Epithelial cell of prostate (primary cell): ENCODE measurements at places on chromosomes 6 and 20.
A peak's percentile ranks its signal among the peaks of the same experiment; 100 is the strongest.

GRCh38 chr6:36758516-36759147 is 61.0 kb downstream of the RAB44 start:
- no peak for DNase-seq

DNA sequence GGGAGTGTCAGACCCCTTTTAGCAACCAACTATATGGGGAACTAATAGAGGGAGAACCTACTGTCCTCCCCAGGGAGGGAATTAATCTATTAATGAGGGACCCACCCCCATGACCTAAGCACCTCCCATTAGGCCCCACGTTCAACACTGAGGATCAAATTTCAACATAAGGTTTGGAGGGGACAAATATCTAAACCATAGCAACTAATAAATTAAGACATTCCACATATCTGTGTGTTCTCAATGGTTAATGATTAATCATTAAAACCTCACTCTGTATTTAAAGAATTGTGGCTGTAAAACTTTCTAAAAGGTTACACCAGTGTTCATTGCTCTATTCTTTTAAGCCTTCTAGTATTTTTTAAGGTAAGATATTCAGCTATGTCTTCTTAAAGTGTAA is 500.4 kb upstream of the SULF2 start:
- no peak for DNase-seq

GRCh38 chr6:165881806-165882205 is 218.8 kb upstream of the PDE10A start:
- no peak for DNase-seq

- DNase-seq, result no peak
These were observed 48.0 kb downstream of the ADTRP start for GRCh38 chr6:11730641-11731040.

DNA sequence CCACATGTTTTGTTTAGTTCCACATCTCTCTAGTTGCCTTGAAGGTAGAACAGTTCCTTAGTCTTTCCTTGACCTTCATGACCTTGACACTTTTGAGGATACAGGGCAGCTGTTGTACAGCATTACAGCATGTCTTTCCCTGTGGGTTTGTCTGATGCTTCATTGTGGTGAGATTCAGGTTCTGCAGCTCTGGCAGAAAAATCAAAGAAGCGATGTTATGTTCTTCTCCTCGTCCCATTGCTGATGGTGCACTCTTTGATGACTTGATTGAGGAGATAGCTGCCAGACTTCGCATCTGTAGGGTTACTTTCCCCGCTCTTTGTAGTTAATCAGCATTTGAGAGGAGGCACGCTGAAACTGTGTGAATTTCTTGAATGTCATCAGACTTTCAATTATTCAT is 12.0 kb downstream of the CEBPB start:
- no peak for DNase-seq

- no peak for DNase-seq
These were observed 59.1 kb upstream of the SUPT3H start for GRCh38 chr6:45436544-45437438.

DNA sequence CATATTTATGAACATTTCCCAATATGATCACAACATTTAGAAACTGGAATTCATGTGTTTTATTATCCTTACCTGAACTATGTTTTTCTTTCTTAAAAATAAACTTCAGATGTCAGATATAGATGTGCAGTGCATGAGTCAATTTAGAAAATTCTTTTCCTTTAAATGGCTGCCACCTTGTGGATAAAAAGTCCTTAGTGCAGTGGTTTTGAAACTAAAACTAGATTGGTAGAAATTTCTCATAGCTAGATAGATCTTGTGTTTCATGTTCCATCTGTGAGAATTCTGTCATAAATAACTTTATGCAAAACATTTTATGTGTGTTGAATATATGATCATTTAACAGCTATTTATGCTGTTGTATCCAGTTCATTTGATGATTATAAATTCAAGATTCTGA is 134.9 kb downstream of the KLHL32 start:
- DNase-seq, result no peak

DNA sequence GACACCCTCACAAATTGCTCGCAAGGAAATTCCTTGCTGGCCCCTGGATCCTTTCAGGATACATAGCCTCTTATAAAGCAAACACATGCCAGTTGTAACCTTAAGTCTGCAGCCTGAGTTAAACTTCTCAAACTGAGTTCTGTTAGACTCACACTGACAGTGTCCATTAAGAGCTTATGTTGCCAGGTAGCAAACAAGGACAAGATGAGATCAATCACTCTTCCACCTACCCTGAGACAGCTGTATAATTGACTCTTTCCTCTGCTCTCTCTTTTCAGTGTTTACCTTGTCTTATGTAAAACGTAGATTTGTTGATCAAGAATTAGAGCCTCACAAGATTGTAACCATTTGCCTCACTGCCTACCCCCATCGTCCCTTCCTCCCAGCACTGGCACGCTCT is 359.8 kb downstream of the EPM2A start:
- no peak for DNase-seq

DNA sequence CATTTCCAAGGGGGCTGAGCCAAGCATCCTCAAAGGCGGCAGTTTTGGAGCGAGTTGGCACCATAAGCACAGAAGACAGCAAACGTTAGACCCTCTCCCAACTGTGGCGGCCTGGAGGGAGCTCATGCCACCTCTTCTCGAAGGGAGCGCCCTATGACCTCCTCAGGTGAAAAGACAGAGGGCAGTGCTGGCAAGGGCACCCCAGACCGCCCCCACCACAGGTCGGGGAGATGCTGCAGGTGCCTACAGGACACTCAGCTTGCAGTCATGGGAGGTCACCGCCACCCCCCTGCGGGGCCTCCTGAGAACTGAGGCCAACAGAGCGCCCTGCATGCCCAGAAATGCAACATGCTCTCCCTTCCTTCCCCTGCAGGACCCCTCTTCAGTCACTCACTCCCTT is 45.1 kb upstream of the BHLHE23 start:
- DNase-seq, result no peak

- peak; percentile 62 for DNase-seq
These were observed at the start of gene FOXO3 for GRCh38 chr6:108560463-108561308. Gene FOXO3, plus strand, starts transcription at chr6:108560917. Its CDS starts 292 bp downstream, at chr6:108561209.

DNA sequence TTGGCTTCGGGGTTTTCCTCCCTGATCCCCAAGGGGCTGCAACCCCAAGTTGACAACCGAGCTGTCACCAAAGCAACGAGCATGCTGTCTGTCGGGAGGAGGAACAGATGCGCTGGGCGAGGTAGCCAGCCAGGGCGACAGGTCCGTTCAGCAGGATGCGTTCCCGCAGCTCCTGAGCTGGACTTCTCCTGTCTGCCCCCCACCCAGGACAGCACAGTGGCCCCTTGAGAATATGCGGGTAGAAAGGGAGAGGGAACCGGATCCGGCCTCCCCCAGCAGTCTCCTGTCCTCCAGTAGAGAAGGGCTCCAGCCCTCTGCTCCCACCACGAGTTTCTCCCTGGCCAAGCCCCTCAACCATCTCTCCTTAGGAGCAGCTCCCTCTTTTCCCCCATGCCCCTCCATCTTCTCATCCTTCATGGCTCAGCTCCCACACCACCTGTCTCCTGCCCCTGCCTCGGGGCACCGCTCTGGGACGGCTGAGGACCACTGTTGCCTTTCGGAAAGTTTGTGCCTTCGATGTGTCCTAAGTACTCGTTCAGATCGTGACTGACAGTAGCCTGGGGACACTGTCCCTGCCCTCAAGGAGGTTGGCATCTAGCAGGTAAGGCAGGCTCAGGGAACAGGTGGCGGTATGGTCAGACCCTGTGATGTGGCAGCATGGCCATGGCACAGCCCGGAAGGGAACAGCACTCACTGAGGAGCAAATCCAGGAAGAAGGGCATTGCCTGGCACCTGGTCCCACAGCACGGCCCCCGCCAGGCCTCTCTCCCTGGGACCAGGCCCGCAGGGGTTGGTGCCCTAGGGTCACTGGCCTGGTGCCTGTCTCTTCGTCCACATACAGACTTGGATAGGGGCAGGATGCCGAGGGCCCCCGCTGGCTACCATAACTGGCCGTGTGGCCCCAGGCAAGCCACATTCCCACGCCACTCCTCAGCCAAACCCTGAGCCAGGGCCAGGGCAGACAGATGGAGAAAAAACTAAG is 96.3 kb downstream of the ASXL1 start:
- DNase-seq, result no peak

GRCh38 chr6:36917541-36918193 is 31.9 kb downstream of the C6orf89 start:
- no peak for DNase-seq

- DNase-seq, result no peak
These were observed 206.1 kb upstream of the PRDM1 start for GRCh38 chr6:105880030-105880492.

DNA sequence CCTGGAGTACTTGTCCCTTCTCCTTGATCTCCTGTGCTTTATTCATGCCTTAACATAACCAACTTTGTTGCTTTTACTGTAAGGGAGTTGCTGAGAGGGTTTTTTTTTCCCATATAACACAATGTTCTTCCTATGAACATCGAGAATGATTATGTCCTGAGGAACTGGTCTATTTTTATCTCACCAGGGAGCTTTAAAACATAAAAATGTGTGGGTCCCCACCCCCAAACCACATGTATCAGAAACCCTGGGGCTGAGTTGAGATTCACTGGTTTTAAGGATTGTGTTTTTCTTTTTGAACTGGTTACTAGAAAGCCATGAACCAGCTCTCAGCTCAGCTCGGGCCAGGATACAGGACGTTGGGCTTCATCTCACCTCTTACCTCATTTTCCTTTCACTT is 118.5 kb upstream of the JAG1 start:
- no peak for DNase-seq

DNA sequence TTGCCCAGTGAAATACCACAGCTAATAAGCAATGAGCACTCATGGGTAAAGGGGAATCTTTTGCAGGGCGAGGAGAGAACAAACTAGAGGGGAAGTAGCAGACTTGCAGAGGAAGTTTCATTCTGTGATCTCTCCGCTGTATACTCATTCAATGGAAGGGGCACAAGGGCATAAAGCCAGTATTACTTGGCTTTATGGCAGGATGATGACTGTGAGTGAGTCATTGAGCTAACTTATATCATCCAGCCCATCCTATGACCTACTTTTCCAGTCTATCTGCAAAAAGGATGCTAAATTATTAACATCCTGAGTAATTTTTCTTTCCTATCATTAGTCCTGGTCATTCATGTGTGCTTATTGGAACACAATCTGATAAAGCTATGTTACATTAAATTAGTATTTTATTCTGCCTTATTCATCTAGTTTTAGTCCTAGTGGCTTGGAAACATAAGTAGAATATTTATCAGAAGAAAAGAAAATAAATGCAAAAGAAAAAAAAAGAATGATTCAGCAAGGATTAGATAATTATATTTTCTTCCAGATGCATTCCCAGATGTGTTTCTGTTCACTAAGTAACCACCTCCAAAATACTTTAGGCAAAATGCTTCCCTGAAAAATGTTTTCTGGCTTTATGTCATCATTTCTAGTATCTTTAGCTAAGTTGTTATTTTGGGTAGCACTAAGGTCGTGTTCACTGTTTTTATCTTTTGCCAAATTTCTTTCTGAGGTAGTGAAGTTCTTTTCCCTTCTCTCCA is 471.7 kb downstream of the CDKAL1 start:
- DNase-seq, result peak; percentile 74

DNA sequence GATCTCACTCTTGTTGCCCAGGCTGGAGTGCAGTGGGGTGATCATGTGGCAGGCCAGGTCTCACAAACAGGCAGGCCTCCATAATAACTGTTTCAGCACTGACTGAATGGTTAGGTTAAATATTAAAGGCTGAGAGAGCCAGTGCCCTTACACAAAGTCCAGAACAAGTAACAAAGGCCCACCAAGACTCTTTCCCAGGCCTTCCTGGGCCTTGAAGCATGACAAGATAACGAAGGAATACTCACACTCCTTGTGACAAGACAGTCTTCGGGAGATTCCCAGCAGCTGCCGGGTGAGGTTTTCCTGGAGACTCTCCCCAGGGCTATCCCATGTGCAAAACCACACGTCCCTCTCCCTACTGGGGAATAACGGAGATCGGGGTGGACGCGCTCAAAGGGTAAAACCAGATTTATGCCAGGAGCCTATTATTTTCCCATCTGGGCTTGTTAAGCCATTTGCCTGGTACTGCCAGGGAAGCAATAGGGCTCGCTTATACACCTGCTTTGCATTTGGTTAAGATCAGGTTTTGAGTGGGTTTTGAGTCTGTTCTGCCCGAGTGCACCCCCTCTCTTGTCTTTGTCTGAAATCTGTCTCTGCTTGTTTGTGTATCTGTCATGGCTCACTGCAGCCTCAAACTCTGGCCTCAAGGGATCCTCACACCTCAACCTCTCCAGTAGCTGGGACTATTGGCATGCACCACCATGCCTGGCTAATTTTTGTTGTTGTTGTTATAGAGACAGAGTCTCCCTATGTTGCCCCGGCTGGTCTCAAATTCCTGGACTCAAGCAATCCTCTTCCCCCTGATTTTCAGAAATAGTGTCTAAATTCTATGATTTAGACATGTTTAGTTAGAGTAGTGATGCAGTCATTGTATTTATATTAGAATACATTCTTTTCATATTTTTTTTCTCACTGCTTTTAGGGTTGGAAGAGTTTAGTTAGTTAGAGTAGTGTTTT is 1.4 kb upstream of the ENPP3 start:
- no peak for DNase-seq

DNA sequence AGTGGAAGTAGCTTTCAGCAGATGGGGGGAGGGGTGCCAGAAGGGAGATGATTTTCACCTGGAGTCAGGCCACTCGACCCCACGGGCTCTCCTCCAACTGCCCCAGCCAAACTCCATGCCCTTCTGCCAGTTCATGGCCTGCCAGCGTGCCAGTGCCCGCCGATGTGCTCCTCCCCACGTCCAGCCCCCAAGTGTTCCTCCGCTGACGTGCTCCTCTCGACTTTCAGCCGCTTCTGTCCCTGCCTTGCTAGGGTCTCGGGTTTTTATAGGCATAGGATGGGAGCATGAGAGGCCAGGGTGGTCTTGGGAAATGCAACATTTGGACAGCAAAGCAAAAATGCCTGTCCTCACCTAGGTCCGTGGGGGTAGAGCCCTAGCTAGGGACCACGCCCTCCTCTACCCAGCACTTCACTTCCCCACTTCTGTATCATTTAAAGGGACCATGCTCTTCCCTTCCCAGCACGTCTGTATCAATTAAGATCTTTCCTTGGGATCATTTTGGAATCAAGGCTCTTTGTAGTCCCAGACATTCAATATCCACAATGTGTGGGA is 54.4 kb downstream of the PRND start:
- no peak for DNase-seq

- no peak for DNase-seq
These were observed 331.8 kb downstream of the RIMS1 start for GRCh38 chr6:72218125-72218524.

DNA sequence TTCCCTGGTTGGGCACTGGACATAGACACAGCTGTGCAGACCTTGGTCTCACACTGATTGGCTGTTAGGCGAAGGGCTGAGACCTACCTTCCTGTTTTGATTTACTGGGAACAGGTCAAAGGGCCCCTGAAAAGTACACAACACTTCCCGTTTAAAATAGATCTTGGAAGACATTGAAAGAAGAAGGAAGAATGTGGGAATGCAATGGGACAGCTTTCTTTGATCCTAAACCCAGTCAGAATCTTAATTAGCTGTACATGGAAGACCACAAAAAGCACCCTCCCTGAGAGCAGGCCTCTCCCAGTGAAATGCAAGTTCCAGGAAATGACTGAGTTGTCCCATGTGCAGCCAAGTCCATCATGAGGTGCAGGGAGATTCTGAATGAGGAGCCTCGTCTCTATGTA is 83.6 kb upstream of the EXOC2 start:
- DNase-seq, result no peak
